ENCODE measurements at places on chromosomes 16 and 17.
A peak's percentile ranks its signal among the peaks of the same experiment; 100 is the strongest.

DNA sequence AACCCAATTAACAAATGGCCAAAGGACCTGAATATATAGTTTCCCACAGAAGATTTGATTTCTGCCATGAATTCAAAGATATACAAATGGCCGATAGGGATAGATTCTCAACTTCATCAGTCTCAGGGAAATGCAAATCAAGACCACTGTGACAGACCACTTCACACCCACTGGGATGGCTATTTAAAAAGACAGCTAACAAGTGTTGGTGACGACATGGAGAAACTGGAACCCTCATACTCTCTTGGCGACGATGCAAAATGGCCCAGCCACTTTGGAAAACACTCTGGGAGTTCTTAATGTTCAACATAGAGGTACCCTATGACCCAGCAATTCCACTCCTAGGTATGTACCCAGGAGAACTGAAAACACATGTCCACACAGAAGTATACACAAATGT is 17.4 kb upstream of the KREMEN2 start:
- DNase-seq: no peak

- no peak for DNase-seq
These were observed 138.7 kb downstream of the GAS7 start for GRCh38 chr17:10059684-10060211.

DNA sequence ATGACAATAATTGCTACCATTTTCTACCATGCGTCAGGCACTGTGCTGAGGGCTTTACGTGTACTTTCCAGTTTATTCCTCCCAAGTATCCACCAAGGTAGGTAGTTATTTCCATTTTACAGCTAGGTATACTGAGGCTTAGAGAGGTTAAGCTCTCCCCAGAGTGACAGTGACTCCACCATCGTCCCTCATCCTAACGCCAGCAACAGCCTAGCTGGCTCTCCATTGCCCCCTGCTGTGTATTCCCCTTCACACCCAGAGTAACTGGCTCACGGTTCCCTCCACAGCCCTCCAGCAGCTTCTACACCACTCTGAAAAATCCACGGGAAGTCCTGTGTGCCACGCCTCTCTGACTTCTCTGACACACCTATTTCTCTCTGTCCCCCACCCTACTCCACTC is 7.1 kb upstream of the ASGR1 start:
- no peak for DNase-seq

GRCh38 chr16:6308176-6308575 is 1024.5 kb upstream of the RBFOX1 start:
- DNase-seq: no peak

GRCh38 chr16:2231016-2231931 is 5.0 kb upstream of the DNASE1L2 start:
- DNase-seq: no peak

DNA sequence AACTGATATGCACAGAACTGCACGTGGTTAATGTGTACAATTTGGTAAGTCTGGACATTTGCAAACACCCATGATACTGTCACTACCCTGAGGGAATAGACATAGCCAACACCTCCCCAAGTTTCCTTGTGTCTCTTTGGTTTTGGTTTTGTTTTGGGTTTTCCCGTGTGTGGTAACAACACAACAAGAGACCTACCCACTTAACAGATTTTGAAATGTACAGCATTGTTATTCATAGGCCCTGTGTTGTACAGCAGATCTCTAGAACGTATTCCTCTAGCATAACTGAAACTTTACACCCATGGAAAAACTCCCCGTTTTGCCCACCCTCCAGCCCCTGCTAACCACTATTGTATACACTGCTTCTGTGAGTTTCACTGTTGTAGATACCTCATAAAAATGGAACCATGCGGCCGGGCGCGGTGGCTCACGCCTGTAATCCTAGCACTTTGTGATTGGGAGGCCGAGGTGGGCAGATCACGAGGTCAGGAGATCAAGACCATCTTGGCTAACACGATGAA is 76.3 kb upstream of the TBC1D3K start:
- no peak for DNase-seq

GRCh38 chr17:78986649-78987328 is 7.1 kb upstream of the LGALS3BP start:
- peak; percentile 67 for DNase-seq

GRCh38 chr16:48113471-48113870 is 42.3 kb downstream of the ABCC12 start:
- no peak for DNase-seq

- DNase-seq: no peak
These were observed 38.0 kb downstream of the SF3B3 start for GRCh38 chr16:70561623-70562022.
